Endothelial cell of umbilical vein (primary cell): ENCODE measurements at places on chromosomes 5 and 9.

DNA sequence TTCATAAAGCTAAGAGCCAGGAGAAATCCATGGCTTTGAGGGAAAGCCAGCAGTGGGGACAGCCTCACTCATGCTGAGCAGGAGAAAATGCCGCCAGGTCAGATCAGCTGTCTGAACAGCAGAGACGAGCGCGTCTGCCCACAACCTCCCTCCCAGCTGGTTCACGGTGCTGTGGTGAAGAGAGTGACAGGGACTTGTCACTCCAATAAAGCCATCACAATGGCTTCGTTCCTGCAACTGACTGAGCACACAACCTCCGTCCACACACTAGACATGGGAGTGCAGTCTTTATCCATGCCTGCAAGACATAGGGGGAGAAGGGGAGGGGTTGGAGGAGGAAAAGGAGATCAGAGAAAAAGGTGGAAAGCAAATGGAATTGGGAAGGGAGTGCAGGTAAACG is 206.9 kb downstream of the GABBR2 start:
- no peak for DNase-seq

DNA sequence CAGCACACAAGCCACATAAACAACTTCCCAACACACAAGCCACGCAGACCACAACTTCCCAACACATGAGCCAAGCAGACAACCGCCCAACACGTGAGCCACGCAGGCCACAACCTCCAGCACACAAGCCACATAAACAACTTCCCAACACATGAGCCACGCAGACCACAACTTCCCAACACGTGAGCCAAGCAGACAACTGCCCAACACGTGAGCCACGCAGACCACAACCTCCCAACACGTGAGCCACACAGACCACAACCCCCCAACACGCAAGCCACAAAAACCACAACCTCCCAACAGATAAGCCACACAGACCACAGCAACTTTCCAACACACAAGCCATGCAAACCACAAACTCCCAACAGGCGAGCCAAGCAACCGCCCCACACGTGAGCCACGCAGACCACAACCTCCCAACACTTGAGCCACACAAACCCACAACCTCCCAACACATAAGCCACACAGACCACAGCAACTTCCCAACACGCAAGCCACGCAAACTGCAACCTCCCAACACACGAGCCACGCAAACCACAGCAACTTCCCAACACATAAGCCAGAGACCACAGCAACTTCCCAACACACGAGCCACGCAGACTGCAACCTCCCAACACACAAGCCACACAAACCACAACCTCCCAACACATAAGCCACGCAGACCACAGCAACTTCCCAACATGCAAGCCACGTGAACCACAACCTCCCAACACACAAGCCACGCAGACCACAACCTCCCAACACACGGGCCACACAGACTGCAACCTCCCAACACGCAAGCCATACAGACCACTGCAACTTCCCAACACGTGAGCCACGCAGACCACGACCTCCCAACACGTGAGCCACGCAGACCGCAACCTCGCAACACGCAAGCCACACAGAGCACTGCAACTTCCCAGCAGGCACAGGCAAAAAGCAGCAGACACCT is 10.1 kb downstream of the BRD9 start:
- DNase-seq, result no peak

DNA sequence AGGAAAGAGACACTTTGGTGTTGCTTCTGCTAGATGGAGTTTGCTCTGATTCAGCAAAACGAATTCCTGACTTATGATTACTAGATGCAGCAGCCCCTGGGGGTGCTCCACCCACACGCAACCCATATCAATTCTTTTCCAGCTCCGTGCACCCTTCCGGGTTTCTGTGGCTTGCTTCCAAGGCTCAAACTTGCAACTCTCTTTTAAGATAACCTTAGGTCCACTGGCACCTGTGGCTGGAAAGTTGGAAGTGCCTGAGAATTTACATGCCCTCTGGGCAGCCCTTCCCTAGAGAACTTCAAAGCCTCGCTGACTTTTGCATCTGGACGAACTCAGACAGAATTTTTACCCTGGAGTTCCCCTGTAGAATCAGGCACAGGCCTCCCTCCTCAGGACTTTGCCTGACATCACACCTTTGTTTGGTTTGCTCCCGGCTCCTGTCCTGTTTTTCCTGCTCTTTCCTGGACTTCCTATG is 224.9 kb downstream of the SNX18 start:
- DNase-seq, result peak; percentile 55

GRCh38 chr5:158162479-158163034 is 303.6 kb upstream of the CLINT1 start:
- no peak for DNase-seq

- no peak for DNase-seq
Measured at GRCh38 chr5:36435516-36435915, 133.8 kb upstream of the RANBP3L start.

- no peak for DNase-seq
Measured at GRCh38 chr5:56506211-56506965, 273.3 kb upstream of the ANKRD55 start.

DNA sequence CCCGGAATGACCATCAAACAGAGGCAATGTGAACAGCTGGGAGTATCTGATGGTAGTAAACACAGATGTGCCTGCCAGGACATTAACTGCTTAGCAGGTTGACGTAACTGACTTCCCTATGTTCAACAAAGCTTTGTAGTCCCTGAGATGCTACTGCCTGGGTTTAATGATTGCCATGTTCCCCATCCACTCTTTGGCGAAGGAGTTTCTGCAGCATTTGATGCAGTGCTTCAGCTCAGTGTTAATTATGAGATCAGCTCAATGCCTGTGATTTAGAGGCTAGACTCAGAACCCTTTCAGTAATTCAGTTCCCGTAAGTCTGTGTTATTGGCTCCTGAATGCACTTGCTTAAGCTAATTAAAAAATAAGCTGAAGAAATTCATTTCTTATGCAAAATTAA is 547.3 kb upstream of the ZNF608 start:
- DNase-seq, result no peak

DNA sequence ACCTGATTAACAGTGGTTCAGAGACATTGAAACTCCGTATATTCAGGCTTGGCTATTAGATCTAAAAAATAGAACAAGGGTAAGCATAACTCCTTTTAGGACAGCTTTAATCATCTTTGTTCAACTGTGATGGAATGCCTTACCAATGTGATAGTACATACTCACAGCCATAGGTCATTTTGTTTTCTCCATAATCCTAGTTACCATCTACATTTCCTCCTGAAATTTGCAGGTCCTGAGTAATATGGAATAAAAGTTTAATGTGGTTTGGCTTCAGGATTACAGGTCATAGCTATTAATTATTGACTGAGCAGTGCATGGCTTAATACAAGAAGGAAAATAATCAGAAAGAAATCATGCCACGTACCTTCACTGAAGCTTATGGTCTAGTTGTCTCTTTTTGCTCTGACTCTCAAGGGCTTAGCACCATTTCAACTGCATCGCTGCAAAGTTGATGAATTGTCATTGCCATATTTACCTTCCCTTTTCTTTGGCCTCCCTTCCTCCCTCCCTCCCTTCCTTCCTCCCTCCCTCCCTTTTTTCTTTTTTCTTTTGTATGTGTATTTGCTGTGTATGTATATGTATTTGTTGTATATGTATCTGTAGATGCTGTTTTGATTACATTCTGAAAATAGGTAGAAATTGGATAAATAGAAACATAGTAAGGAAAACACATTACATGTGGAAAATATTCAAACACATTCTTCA is 250.9 kb upstream of the ZNF608 start:
- no peak for DNase-seq

DNA sequence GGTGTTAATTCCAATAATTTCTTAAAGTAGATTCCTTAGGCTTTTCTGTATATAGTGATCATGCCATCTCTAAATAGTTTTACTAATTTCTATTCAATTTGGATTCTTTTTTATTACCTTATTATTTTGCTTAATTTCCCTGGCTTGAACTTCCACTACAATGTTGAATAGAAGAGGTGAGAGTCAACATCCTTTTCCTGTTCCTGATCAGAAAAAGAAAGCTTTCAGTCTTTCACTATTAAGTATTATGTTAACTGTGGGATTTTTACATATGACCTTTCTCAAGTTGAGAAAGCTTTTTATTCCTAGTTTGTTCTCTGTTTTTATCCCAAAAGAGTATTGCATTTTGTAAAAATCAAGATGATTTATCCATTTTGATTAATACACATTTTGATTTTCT is 574.5 kb upstream of the TLE4 start:
- DNase-seq, result peak; percentile 85

DNA sequence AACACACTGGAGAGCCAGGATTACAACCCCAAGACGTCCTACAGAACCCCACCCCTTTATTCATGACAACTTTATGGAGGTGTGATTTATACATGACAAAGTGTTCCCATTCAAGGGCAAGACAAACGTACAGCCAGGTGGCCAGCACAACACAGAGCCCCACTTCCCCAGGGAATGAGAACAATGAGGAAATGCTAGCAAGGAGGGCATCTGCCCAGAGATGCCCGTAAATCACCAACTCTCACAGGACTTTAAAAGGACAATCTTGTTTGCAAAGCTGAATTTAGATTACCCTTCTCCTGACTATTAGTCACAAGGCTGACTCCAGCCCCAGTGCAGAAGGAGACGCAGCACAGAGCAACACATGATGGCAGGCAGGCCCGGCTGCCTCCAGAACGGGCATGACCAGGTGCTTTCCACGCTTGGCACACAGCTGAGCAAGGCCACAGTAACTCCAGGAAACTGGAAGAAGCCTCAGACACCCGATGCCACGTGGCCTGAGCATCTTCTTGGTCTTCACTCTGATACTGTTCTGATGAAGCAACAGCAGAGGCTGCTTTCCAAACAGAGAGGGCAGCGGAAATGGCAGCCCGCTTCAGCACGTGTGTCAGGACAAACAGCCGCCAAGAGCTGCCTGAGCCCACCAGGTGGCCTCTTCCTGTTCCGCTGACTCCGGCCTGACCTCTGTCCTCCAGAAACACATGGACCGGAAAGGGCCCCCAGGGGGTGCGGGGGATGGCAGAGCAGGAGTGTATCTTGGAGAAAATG is 51.4 kb downstream of the ROR2 start:
- DNase-seq, result no peak

DNA sequence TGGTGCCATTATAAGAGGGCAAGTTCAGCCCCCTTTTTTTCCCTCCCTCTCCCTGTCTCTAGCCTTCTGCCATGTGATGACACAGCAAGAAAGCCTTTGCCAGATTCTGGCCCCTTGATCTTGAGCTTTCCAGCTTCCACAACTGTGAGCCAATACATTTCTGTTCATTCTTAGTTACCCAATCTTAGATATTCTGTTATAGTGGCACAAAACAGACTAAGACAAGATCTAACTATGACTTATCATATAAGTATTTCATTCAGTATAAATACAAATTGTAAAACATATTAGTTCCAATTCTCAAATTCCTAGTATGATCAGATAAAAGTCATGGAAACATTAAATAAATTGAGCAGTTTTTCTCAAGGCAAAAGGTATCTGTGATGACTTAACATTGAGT is 276.3 kb downstream of the COX7C start:
- no peak for DNase-seq

GRCh38 chr9:20591223-20591622 is 31.1 kb downstream of the MLLT3 start:
- DNase-seq, result no peak

DNA sequence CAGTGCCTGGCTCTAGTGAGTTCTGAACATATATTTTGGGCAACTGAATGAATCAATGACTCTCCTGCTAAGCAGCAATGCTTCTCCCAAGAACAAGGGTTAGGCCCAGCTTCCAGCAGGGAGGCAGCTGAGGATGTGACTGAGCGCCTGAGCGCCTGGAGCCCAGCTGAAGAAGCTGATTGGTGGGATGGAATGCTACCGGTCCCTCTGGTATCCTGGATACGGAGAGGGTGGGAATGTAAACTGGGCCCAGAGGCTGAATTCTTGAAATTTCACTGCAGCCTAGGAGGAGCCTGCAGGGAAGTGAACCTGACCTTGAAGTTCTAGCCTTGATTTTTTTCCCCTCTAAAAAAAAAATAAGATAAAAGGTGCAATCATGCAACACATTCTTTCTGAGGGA is 43.2 kb downstream of the WWC1 start:
- no peak for DNase-seq

GRCh38 chr5:159100782-159101646 is 1.3 kb upstream of the EBF1 start:
- DNase-seq, result no peak

- DNase-seq, result no peak
Measured at GRCh38 chr5:173451031-173451430, 122.8 kb upstream of the STC2 start.

DNA sequence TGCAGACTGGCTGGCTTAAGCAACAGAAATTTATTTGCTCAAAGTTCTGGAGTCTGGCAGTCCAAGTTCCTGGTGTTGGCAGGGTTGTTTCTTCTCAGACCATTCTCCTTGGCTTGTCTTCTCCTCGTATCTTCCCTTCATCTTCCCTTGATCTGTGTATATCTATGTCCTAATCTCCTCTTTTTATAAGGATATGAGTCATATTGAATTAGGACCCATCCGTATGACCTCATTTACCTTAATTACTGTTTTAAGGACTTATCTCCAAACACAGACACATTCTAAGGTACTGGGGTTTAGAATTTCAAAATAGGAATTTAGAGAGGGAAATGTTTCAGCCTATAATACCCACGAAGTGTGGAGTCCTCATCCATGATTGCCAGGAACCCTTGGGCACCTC is 13.1 kb upstream of the LPAR1 start:
- DNase-seq, result no peak

DNA sequence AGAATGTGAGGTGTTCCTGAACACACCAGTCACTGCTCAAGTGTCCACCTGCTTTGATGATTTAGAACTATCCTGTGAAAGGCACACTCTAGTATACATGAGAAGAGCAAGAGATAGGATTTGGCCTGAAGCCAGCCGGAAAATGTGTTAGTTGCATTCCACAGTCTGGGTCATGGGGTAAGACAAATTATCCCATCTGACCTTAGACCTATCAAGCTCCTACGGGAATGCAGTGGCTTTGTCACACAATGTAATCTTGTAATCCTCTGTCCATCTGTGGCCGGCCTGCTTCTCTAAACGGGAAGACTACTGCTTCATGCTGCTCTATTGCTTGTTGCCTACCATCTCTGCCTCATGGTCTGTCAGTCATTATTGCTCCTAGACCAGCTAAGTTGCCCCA is 92.4 kb upstream of the PRRC1 start:
- DNase-seq, result no peak

DNA sequence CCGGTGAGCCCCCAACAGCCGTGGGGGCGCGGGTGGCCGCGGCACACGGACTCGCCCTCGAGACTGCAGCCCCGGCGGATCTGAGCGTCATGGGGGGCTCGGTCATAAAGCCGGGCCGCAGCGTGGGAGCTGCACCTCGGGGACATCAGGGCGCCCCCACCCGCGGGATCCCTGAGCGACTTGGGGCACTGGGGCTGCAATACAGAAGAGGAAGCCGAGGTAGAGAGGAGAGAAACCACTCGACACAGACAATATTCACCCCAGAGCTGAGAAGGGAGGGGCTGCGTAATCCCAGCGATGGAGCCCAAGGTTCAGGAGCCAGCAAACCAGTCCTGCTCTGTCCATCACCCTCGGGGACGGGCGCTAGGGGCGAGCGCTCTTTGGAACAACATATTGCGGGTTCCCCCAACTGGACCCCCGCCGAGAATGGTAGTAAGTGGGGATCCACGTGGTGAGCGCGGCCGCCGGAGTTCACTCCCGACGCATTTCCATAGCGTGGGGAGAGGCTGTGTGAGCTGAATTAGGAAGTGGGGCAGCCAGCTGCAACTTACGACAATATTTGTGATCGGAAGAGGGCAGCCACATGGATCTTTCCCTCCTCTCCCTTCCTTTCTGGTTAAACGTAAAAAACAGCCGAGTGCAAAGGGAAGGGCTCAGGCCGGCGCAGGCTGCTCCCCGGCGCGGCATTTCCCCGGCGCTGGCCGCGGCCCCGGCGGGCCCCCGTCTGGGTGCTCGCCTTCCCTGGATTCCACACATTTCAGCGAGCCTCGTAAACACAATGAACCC is 9.9 kb downstream of the PTCH1 start:
- peak; percentile 71 for DNase-seq

GRCh38 chr5:10734037-10734709 is 26.9 kb downstream of the DAP start:
- peak; percentile 83 for DNase-seq
